Activated T-cell treated with anti-CD3 and anti-CD28 coated beads for 4 hours (primary cell): ENCODE measurements at places on chromosomes 3 and 15.

- no peak for DNase-seq
Measured at GRCh38 chr3:124845406-124845805, 41.8 kb downstream of the ITGB5 start.

- DNase-seq: no peak
Measured at GRCh38 chr3:10467204-10467603, 38.2 kb downstream of the ATP2B2 start.

DNA sequence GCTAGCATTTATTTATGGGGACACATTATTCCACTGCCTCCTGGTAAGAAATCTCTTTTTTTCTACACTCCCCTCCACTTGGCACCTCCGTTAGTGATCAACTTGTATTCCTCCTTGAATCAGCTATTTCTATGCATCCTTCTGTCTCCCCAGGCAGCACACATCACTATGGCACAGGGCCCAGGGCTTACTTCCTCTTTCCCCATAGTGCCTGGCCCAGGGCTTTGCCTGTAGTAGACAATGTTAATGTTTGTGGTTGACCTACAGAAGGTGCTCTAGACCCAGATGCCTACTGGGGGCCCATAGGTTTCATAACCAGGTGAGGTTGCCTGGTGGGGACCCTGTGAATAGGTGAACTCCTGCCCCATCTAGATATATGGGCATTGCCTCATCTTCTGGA, 44.9 kb downstream of the EPHB1 start:
- no peak for DNase-seq

DNA sequence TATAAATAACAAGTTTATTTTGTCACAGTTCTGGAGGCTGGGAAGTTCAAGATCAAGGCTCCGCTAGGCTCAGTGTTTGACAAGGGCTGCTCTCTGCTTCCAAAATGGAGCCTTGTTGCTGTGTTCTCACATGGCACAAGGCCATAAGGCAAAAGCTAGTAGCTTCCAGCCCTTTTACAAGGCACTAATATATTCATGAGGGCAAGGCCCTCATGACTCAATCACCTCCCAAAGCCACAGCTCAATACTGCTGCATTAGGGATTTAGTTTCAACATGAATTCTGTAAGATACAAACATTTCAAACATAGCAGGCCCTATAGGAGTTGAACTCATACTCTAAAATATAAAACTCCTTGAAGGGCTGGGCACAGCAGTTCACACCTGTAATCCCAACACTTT, 30.2 kb downstream of the ZBTB11 start:
- DNase-seq: no peak

DNA sequence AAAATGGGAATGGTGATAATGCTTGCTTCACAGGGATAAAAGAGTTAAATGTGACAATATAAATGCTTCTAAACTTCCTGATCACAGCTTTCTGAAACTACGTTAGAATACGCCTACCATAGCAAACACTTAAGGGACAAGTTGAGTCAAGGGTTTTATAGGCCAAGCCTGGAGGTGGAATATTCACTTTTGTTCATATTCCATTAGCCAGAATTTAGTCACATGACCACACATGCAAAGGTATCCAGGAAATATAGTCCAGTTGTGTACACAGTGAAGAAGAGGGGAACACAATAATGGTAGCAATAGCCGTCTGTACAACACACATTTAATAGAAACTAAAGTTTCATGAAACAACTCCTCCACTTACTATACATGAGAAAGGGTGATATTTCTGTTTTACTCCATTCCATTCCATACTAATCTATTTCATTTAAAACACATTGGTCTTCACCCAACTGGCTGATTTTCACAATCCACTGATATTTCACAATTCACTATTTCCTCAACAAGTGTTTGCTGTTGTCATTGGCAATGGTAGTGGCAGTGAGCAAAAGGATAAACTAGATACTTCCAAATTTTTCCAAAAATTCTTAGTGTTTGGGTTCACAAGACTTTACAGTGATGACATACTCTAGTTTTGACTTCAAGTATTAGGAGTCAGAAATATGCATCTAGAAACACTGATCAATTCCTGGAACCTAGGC, 270.9 kb downstream of the ERC2 start:
- DNase-seq: no peak

DNA sequence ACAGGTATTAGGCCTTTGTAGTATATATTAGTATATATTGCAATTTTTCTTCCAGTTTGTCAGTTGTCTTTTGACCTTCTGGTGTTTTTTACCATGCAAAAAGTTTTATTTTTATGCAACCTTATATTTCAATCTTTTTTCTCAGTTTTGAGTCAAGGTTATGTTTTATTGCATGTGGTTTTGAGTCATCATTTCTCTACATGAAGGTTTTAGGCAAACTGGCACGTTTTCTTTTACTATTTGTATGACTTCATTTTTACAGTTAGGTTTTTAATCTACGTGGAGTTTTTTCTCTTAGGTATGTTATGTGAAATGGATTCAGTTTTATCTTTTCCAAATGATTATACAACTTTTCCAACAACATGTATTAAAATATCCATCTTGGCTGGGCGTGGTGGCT, 36.8 kb upstream of the TCAIM start:
- DNase-seq: no peak

GRCh38 chr3:187274977-187275338, 16.6 kb downstream of the MASP1 start:
- DNase-seq: no peak

DNA sequence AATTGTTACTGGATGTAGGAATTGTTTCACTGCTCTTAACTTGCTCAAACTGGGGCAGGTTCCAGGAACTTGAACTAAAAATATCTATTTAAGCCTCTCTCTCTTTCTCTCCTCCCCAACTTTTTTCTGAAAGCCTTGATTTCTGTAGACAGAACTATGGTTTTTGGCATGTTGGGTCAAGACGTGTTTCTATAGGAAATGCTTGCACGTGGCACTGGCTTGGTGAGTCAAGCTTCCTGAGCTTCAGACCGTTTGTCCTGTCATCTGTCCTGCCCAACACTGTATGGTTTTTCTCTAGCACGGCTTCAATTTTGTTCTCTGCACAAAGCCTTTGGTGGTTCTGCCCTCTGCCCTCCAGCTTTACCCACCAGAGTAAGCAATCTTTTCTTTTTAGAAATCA, 13.5 kb downstream of the EAF1 start:
- DNase-seq: no peak

DNA sequence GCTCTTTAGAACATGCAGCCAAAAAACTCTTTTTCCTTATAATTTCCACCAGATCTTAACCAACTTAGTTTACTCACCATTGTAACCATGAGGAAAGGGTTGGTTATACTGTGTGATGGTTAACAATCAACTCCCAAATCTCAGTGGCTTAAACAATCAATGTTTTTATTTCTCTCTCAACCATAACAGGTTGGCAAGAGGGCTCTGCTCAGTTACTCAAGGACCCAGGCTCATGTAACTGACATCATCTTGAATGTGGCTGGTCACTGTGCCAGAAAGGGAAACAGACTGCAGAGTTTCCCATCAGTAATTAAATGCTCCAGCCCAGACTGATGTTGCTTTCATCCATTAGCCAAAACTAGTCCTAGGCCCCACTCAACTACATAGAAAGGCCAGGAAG, 69.0 kb downstream of the ANKRD28 start:
- DNase-seq: no peak

DNA sequence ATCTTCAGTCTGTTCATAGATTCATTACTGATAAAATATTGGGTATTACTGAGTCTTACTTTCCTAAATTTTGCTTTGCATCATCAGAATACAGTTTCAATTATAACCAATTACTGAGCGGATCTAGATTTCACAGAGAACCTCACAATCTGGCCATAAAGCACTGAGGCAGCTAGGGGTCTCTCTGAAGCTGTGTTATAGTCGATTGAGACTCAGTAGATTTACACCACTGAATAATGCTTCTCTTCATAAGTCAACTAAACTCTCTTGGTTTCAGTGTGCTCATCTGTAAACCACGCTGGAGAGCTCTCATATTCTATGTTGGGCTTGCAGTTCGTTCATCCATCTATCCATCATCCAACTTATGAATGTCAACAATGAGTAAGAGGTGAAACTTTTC, 180.6 kb downstream of the GREM1 start:
- DNase-seq: no peak

DNA sequence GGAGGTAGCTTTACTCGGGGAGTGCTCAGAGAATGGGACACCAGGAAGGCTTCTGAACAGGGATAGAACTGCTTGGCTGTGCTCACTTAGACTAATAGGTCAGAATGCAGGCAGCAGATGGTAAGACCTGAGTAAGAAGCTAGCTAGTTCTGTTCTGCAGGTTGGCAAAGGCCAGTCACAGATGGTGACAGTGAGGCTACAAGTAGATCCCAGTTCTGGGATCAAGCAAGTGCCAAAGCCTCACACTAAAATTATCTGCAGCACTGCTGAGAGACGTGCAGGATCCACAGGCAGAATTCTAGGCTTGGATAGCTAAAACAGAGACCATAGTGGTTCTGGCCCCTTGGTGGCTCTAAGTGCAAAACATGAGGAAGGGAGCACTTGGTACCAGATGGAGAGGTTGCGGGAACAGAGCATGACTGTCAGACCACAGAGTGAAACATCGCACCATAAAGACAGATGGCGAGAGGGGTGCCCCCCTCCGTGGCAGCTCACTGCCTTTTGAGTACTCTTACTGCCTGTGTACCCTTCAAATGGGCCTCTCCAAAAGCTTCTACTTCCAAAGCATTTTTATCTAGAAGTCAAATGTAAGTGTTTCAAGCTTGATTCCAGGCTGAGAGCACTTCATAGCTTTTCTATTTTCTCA, 3.6 kb upstream of the GLCE start:
- DNase-seq: no peak

DNA sequence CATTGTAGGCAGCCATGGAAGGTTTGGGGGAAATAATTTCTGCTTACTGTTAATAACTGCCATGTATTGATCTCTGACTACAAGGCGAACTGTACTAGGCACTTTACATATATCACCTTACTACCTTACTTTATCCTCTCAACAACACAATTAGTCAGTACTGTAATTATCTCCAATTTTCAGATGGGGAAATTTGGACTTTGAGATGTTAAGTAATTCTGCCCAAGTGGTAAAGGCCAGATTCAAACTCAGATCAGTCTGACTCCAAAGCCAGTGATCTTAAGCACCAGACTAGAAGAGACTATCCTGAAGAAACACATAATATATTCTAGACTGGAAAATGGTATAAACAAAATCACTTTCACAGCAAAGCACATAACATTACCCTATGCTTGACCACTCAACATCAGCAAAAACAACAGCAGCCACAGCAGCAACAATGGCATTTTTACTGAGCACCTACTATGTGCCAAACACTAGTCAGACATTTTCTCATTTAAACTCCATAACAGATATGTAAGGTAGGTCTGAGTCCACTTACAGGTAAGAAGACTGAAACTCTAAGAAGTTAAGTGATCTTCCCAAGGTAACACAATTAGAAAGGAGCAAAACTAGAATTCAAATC, 13.1 kb downstream of the MTHFS start:
- no peak for DNase-seq

DNA sequence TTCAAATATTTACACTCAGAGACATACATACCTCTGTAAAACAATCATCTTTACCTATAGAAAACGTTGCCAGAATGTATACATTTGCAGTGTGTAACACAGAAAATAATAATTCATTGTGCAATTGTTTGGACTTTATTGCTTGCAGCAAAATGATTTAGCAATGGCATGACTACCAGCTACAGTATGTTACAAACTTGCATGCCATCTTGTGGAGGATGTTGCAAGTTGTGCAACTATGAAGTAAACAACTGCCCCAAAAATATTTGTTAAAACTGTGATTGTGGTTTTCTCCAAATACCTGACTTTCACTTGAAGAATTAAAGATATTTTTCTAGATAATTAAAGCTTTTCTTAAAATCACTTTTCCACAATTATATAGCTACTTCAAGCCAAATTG, 27.1 kb upstream of the C3orf49 start:
- no peak for DNase-seq

DNA sequence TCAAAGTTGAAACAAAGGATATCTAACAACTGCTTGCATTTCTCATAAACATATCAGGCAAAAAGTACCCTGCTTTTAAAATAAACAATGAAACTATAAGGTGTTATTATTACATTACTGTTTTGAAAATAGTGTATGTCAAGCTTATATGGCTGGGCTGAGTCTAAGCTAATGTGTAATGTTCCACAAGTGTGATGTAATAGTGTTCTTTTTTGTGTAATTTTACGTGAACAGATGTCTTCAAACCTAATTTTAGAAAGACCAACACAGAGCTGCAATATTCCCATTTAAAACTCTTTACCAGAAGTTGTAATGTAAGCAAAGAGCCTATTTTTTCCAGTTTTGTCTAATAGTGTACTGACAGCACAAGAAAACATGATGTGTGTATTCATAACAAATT, 34.0 kb downstream of the MINDY2 start:
- no peak for DNase-seq
